Inflammatory macrophage treated with lipopolysaccharide for 4 hours (primary cell): ENCODE measurements at places on chromosomes 16 and 17.

GRCh38 chr17:66107731-66108130, 84.2 kb downstream of the CEP112 start:
- no peak for DNase-seq

DNA sequence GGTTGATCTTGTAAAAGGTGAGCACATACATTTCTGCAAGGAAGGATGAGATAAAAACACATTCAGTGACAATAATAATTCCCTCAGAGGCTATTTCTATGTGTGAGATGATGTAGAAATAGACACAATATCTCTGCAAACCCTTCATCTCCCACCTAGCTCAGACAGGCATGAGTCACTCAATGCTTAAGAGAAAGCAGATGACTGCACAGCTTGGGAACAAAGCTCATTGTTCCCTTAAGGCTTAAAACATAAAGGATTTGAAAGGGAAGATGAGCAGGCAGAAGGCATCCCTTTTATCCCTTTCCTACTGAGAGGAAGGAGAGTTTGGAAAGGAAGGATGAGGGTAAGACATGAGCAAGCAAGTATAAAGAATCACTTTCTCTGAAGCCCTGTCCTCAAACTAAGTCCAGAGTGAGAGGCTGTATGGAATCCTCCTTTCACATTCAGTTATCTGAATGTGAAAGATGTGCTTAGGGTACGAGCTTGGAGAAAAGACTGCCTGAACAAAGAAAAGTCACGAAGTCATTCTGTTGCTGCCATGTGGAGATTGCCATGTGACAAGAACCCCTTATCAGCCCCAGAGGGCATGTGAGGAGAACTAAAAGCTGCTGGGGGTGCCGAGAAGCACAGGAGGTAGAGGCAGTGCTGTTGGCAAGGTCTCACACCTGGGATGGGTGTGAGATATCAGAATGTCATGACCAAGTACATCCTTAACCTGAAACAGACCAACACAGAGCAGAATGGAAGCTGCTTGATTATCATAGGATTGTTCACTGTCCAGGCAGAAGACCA, 58.2 kb downstream of the CNTNAP4 start:
- DNase-seq, result no peak

DNA sequence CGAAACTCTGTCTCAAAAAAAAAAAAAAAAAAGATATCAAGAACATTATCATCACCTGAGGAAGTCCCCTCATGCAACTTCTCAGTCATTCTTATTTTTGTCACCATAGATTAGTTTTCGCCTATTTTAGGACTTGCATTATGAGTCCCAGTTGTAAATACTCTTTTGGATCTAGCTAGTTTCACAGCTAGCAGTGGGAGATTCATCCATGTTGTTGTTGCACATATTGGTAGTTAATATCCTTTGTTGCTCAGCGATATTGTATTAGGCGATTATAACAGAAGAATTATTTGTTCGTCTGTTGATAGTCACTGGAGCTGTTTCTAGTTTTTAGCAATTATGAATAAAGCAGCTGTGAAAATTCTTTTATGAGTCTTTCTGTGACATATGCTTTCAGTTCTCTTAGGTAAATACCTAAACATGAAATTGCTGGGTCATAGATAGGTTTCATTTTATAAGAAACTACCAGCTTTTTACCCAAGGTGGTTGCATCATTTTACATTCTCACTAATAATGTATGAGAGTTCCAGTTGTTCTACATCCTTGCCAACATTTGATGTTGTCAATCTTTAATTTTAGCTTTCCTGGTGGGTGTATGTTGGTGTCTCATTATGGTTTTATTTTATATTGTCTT, 40.7 kb upstream of the MAP3K14 start:
- peak; percentile 45 for DNase-seq

- DNase-seq, result no peak
Observed at GRCh38 chr17:44981221-44981968, 13.3 kb upstream of the C1QL1 start.

DNA sequence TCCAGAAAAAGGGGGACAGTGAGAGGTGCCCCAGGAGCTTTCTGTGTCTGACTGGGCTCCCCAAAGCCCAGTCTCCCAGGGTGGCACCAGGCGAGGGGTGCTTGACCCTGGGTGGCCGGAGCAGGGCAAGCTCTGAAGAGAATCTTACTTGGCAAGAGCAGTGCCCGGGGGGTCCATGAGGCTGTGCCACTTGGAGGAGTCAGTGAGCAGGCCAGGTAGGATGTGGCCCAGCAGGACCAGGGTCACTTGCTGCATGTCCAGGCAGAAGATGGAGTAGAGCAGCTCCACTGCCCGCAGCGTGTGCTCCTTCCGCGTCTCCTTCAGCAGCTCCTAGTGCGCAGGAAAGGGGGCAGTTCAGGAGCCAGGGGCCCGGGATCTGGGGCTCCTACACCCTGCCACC, 7.3 kb downstream of the CSF3 start:
- DNase-seq, result no peak

DNA sequence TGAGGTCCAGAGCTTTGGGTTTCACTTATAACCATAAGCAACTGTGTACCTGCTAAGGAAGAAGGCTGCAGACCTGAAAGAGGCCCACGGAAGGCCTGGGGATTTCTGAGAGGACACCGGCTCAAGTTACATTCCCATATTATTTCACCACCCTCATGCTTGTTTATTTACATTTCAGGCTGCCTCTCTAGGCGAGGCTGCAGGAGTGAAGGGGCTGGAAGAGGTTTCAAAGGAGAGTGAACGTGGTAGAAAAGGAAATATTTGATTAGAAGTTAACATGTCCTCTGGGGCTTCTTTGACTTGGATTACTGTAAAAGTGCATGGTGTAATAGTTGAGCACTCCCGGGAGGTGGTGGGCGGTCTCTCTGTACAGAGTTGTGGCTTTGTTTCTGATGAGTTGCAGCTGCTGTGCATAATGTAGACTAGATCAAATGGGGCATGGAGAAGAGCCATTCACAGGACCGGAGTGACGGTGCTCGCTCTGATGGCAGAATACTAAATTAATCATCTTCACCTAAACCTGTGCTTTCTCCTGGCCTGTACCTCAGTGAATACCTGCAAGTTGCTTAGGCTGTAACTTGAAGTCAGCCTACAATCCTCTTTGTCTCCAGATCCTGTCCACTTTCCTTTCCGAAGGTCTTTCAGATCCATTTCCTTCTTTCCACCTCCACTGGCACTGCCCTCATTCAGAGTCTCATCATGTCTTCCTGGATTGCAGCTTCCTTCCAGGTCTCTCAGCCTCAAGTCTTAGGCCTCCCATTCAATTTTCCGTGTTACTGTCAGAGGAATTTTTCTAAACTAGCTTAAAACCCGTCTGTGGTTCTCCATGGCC, 1.9 kb upstream of the CPD start:
- peak; percentile 71 for DNase-seq

GRCh38 chr16:71347146-71347545, 11.4 kb upstream of the CALB2 start:
- no peak for DNase-seq

DNA sequence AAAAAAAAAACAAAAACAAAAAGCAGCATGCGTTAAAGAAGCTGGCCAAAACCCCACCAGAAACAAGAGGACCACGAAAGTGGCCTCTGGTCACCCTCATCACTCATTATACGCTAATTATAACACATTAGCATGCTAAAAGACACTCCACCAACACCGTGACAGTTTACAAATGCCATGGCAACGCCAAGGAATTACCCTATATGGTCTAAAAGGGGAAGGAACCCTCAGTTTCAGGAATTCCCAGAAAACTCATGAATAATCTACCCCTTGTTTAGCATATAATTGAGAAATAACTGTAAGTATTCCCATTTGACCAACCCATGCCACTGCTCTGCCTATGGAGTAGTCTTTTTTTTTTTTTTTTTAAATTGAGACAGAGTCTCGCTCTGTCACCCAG, 77.6 kb downstream of the EMP2 start:
- peak; percentile 43 for DNase-seq

DNA sequence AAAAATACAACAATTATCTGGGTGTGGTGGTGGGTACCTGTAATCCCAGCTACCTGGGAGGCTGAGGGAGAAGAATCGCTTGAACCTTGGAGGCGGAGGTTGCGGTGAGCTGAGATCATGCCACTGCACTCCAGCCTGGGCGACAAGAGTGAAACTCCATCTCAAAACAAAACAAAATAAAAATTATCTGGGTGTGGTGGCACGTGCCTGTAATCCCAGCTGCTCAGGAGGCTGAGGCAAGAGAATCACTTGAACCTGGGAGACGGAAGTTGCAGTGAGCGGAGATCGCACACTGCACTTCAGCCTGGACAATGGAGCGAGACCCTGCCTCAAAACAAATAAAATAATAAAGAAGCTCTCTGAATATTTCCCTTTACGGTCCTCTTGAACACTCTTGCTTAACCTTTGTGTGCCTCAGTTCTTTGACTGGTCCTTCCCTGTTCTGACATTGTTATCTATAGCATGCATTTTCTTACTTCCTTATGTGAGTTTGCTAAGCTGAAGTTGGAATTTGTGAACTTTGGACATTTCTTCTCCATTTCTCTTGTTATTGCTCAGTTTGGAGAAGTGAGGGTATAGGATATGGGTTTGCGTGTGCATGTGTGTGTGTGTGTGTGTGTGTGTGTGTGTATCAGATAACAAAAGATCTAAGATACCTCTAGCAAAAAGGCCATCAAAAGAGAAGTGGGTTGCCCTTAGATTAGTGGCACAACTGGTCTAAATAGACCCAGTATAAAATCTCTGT, 29.7 kb upstream of the WSB1 start:
- peak; percentile 51 for DNase-seq

GRCh38 chr16:57736419-57737351, 1.1 kb downstream of the KATNB1 start:
- DNase-seq, result peak; percentile 68

DNA sequence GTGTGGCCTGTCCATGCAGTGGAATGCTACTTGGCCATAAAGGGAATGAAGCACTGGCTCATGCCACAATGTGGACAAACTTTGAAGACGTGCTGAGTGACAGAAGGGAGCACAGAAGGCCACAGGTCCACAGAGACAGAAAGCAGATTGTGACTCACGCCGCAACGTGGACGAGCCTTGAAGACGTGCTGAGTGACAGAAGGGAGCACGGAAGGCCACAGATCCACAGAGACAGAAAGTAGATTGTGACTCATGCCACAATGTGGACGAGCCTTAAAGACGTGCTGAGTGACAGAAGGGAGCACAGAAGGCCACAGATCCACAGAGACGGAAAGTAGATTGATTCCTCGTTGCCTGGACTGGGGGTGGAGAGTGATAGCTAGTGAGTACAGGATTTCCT, 19.2 kb downstream of the ZC3H18 start:
- DNase-seq, result no peak

- DNase-seq, result no peak
Observed at GRCh38 chr17:13067629-13068303, 49.9 kb upstream of the ELAC2 start.

- DNase-seq, result no peak
Observed at GRCh38 chr17:27545562-27546229, 85.3 kb upstream of the LGALS9 start.

GRCh38 chr17:59652119-59652518, 32.4 kb downstream of the CLTC start:
- DNase-seq, result no peak

GRCh38 chr17:77854083-77854758, 104.3 kb upstream of the TNRC6C start:
- no peak for DNase-seq

GRCh38 chr17:42340691-42341127, 47.5 kb downstream of the STAT3 start:
- no peak for DNase-seq

- no peak for DNase-seq
Observed at GRCh38 chr17:78105101-78105500, 23.5 kb downstream of the TMC6 start.

DNA sequence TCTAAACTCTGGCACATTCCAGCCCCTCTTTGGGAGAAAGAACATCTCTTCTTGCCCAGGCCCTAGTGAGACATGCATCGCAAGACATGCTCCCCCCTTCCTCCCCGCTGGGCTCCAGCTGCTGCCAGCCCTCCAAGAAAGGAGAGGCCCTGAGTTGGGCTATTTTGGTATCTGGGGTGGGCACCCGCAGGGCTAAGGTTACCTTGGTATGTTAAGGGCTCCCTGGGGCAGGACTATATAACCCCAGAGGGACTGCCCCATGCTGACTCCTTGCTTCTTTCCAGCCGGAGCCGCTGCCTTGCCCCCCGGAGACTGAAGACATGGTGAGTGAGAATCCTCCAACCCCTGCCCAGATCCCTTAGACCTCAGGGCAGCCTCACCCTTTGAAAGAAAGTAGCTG, at the start of gene MYL11:
Gene MYL11 (plus strand): TSS at position 265 of the 400 bp plus-strand sequence. CDS start 56 bp downstream, at position 321.
- no peak for DNase-seq
